ENCODE measurements at places on chromosomes 5 and 9.

- H3K4me3 ChIP-seq, result no peak overlapping the region
- no peak for DNase-seq
- no peak overlapping the region for H3K27ac ChIP-seq
- H3K27me3 ChIP-seq, result no peaks in the 10 kb centered on the region
- H3K4me1 ChIP-seq, result peaks cover 29% of the 10 kb centered on the region
Measured at GRCh38 chr5:154793599-154794524, 38.7 kb downstream of the LARP1 start.

GRCh38 chr9:93301911-93302541 is 118.1 kb downstream of the WNK2 start:
- H3K4me3 ChIP-seq, result no peak overlapping the region
- H3K4me1 ChIP-seq, result peaks cover 2% of the 10 kb centered on the region
- no peak overlapping the region for H3K27ac ChIP-seq
- DNase-seq, result no peak

DNA sequence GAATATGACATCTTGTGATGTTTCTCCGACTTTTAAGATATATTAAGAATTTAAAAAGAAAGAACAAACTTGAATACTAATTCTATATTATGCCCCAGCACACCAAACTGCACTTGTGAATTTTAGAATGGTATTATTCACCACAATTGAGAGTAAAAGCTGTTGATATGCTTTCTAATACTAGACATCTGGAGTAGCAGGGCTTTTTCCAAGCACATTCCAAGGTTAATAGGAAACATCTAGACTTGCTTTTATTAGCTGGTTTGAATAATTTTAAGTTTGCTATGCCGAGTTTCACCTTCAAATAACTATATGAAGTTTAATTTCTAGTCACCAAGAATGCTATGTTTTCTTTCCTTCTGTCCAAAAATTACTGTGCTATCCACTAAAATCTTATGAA is 13.5 kb downstream of the NREP start:
- H3K4me1 ChIP-seq, result peaks cover 15% of the 10 kb centered on the region
- no peak overlapping the region for H3K4me3 ChIP-seq
- H3K27ac ChIP-seq, result no peak overlapping the region
- H3K36me3 ChIP-seq, result no peaks in the 10 kb centered on the region

- no peak overlapping the region for H3K27ac ChIP-seq
- DNase-seq, result no peak
Measured at GRCh38 chr9:80954521-80954920, 734.8 kb downstream of the TLE1 start.

GRCh38 chr5:16857635-16858034 is 78.5 kb downstream of the MYO10 start:
- H3K4me1 ChIP-seq, result no peaks in the 10 kb centered on the region
- H3K27ac ChIP-seq, result no peak overlapping the region
- no peaks in the 10 kb centered on the region for H3K36me3 ChIP-seq
- DNase-seq, result no peak
